ENCODE measurements at places on chromosomes 11 and 22.

- DNase-seq: no peak
Measured at GRCh38 chr22:44217346-44217745, 36.6 kb downstream of the PARVG start.

GRCh38 chr11:105149477-105149876 lies 9.9 kb upstream of the CARD18 start:
- no peak for DNase-seq

GRCh38 chr22:45602824-45603595 lies 68.6 kb upstream of the ATXN10 start:
- DNase-seq: no peak

DNA sequence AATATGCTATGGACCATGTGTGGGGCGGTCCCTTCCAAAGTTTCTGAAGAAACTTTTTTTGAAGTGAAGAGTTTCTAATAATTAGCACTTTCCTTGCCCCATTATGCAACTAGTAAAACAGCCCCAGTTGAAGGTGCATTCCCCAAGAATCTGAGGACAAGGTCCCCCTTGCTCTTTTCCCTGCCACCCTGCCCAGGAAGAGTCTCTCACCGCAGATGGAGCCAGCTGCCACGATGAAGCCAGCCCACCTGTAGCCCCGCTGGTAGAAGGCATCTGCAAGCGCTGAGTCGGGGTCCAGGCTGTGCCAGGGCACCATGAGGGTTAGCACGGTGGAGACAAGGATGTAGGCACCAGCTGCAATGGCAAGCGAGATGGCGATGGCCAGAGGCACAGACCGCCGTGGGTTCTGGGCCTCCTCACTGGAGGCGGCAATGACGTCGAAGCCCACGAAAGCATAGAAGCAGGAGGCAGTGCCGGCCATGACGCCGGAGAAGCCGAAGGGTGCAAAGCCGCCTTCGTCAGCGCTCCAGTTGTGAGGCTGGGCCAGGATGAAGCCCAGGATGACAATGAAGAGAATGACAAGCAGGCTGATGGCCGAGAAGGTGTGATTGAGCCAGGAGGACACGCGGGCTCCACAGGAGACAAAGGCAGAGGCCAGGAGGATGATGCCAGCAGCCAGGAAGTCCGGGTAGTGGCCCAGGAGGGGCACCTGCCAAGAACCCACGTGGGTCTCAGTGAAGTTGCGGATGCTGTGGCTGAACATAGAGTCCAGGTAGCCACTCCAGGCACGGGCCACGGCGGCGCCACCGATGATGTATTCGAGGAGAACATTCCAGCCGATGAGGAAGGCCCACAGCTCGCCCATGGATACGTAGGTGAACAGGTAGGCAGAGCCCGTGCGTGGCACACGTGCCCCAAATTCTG lies 1.5 kb downstream of the SLC7A4 start:
- no peak for DNase-seq

Measured in CD4-positive, CD25-positive, alpha-beta regulatory T cell (primary cell).